ENCODE measurements at places on chromosomes 3 and 15.
A peak's percentile ranks its signal among the peaks of the same experiment; 100 is the strongest.

- DNase-seq, result no peak
These were observed 29.1 kb upstream of the SRGAP3 start for GRCh38 chr3:9278498-9278897.

DNA sequence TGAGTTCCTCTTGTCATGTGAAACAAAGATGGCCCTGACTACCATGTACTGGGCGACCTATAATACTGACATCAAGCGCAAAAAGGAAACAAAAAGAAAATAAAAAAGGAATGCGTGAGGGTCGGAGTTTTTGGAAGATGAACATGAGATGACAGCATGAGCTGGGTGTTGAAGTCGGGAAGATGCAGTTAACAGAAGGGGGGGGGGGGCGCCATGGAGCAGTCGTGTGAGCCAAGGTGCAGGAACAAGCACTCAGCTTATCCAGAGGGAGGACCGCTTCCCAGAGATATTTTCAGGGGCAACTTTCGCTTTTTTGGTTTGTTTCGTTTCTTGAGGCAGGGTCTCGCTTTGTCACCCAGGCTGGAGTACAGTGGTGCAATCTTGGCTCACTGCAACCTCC lies 110.2 kb downstream of the RORA start:
- DNase-seq, result no peak

GRCh38 chr3:181791056-181791955 lies 79.6 kb downstream of the SOX2 start:
- DNase-seq, result no peak

DNA sequence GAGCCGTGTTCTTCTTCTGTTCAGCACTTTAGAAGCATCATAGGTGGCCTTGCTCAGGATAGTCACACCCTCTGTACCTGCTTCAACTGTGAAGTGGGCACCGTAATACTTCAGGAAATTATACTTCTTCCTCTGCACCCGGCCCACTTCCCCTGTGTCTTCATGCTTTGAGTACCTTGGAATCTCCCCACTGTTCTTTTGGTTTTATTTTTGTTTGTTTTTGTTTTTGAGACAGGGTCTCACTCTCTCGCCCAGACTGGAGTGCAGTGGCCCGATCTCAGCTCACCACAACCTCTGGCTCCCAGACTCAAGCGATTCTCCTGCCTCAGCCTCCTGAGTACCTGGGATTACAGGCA lies 1.7 kb downstream of the P2RY14 start:
- DNase-seq, result no peak

DNA sequence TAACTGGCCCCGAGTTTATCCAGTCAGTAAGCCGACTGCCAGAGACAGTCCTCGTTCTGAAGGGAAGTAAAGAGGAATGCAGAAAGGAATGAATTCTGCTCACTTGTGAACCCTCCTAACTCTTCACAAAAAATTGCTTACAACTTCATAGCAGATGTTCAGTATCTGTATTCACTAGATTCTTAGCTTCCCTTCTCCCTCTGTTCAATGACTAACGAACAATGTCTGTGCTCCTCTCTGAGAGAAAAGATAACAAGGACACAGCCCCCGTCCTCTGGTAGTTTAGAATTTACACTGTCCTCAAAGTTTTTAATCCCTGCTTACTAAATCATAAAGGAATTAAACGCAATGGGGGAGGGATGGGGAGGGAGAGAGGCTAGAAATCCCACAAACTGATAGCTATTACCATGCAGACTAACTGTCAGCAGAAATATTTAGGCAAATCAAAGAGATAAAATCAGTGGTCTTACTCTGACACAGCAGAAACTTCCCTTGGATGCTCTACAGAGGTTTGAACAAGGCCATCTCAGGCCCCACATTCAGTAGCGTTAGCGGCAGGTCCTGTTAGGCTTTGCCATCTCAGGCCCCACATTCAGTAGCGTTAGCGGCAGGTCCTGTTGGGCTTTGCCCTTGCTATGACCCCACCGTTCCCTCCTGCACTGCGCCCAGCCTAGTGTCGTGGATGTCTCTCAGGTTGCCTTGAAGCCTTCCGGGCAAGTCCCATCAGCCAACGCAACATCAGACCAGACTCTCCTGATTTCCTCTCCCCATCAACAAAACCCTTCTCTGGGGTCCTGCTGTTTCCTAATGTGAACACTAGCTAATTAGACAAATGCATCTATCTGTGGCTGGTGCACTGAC lies 23.4 kb downstream of the NRROS start:
- DNase-seq, result peak; percentile 51

- DNase-seq, result no peak
These were observed 9.2 kb downstream of the SNAP23 start for GRCh38 chr15:42504631-42505030.

GRCh38 chr15:38049891-38050290 lies 115.5 kb downstream of the TMCO5A start:
- DNase-seq, result peak; percentile 18

- DNase-seq, result no peak
These were observed 224.0 kb downstream of the CHL1 start for GRCh38 chr3:420584-420983.

GRCh38 chr15:68819495-68820294 lies 1.0 kb downstream of the ANP32A start:
- peak; percentile 73 for DNase-seq

Data from fibroblast of skin of scalp (primary cell).